ENCODE measurements at places on chromosomes 5 and 9.

GRCh38 chr5:98568336-98568735 is 205.1 kb upstream of the RGMB start:
- DNase-seq = no peak

GRCh38 chr9:38035873-38036272 is 33.2 kb downstream of the SHB start:
- no peak for DNase-seq

- no peak for DNase-seq
Observed at GRCh38 chr5:103573411-103573810, 10.8 kb upstream of the NUDT12 start.

- no peak for DNase-seq
Observed at GRCh38 chr9:138057726-138058125, 180.1 kb downstream of the CACNA1B start.

GRCh38 chr5:127003798-127004495 is 26.4 kb downstream of the MARCHF3 start:
- DNase-seq = peak; percentile 36

- DNase-seq = no peak
Observed at GRCh38 chr9:131487621-131488031, 15.1 kb upstream of the POMT1 start.

- no peak for DNase-seq
Observed at GRCh38 chr9:82721593-82721992, 341.3 kb downstream of the RASEF start.

GRCh38 chr5:124481419-124481818 is 265.0 kb downstream of the ZNF608 start:
- DNase-seq = no peak

GRCh38 chr5:72624641-72625236 is 117.5 kb upstream of the ZNF366 start:
- no peak for DNase-seq

GRCh38 chr5:180162304-180162661 is 46.7 kb downstream of the RASGEF1C start:
- DNase-seq = no peak

- no peak for DNase-seq
Observed at GRCh38 chr5:165783024-165783423, 2277.6 kb downstream of the MAT2B start.

All from NCI-H2029 (cell line).